Neural progenitor cell (in vitro differentiated cells): ENCODE measurements at places on chromosomes 11 and 22. TPM values are rescaled to one million over a fixed set of nuclear protein-coding genes. Genes with fewer than 3 reads are reported as not detected.

RAC2 gene
- 1.7 and 2.1 TPM in 2 replicates for total RNA-seq

NXPE2 gene
- total RNA-seq = not detected in 2 replicates

- DNase-seq = no peak
Measured at GRCh38 chr11:86021377-86021776, 47.5 kb downstream of the PICALM start.

GRCh38 chr11:1656670-1657069 is 27.1 kb downstream of the KRTAP5-5 start:
- DNase-seq = no peak

GRCh38 chr11:98431463-98432359 is 589.0 kb upstream of the CNTN5 start:
- no peak for DNase-seq

DNA sequence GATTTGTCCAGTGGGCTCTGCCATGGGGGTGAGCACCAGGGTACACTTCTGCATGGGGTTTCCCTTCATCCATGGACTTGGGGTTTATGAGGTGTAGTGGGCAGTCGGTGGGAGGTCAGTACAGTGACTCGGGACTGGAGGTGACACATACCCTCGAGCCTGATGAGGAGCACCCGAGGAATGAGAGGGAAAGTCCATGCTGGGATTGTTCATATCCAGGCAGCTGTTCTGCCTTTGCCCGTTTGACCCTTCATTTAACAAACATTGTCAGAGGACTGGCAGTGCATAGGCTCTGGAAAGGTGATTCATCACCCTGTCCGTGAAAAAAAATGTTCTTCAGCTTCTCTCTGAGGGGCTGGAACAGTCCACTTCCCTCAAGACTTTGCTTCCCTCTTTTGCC is 2.7 kb downstream of the NAV2 start:
- no peak for DNase-seq

DNA sequence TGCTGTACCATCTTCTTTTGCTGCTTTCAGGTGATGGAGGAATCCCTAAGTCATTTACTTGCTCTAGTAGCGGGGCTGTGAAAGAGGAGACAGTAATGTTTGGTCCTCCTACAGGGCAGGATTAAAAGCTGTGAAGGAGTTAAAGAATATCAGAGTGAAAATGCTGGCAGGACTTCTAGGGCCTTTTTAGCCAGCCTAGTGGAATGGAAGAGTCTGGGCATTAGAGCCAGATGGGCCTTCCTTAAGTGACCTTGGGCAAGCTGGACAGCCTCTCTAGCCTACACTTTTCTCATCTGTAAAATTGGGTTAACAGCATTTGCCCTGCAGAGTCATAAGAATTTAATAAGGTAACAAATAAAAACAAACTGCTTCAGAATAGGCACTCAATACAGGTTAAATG is 114.7 kb downstream of the RBFOX2 start:
- peak; percentile 11 for DNase-seq

DNA sequence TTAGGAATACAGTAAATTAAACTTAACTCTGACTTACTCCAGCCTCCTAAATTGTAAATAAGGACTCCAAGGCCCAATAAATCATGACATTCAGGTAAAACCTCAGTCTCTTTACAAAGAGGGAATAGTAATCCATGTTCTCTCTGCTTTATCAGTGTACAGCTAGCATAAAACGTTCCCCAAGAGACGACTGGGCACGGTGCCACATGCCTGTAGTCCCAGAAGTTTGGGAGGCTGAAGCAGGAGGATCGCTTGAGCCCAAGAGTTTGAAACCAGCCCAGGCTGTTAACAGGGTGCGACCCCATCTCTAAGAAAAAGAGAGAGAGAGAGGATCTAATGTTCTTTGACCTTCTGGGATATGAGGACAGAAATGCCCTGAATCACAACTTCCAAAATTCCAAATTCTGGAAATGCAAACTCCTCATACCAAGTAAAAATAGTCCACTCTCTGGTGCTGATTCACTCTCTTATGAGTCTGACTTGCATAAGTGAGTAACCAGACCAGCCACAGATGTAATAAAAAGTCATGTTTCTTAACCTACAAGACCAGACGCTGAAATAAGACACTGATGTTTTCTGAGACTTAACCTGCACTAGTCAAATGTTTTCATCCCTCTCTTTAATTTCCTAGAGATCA is 25.5 kb downstream of the NNMT start:
- no peak for DNase-seq

- peak; percentile 32 for DNase-seq
Measured at GRCh38 chr11:72225411-72225951, 914 bp downstream of the INPPL1 start.

DNA sequence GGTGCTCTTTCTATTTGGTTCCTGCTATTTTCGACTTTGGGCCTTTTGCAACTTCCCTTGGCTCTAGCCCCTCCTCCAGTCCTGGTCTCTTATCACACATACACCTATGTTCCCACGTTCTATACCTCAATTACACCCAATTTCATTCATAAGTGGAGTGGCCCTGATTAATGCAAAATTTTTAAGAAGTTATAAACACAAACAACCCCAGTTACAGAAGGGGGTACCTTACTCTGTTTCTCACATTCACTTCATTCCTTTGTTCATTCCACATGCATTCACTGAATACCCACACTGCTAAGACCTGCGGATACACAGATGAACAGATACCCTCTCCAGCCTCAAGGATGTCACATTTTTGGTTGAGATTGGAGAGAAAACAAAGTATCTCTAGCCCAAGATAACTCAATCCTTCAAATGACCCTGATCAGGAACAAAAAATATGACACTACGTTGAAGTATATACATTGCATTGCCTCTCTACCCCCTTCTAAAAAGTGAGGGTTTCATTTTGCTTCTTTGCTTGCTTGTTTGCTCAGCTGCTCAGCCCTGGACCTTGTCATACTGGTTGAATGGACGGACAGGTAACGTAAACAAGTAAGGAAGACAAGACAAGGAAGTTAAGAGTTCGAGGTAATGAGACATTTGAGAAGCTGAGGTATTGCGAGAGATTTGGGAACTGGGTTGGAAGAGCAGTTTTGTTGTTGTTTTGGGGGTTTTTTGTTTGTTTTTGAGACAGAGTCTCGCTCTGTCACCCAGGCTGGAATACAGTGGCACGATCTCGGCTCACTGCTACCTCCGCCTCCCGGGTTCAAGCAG is 3.6 kb upstream of the VPS37C start:
- DNase-seq = no peak
